Stimulated activated CD8-positive, alpha-beta memory T cell treated with anti-CD3 and anti-CD28 coated beads, Interleukin-7, amount 100 ng/mL, for 4 hours (primary cell): ENCODE measurements at places on chromosomes 12 and 14.

DNA sequence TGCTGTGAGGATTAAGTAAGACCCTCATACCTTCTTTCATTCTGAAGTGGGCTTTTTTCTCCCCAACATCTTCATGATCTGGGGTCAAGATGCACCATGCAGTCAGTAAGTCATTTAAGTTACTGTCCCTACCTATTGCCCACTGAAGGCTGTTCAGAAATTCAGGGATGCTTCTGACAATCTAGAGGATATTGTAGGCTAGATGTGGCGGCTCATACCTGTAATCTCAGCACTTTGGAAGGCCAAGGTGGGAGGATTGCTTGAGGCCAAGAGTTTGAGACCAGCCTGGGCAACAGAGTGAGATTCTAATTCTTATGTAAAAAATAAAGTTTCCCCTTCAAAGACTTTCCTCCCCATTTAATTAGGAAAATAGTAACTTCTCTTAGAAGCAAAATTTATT is 28.7 kb downstream of the PHETA1 start:
- DNase-seq, result no peak

DNA sequence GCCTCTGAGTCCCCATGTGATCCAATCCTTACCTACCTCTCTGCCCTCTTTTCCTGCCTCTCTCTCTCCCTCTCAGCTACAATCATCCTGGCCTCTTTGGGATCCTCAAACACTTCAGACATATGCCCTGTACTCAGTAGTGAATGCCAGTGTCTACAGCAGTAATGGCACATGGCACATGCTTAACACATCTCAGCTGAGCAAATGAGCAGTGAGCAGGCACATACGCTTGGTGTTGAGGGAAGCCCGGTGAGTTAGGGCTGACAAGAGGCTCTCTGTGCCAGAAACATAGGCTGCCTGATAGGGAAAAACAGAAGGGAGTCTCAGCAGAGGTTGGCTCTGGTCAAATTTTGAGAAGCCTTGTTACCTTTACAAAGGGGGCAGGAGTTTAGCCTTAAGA is 409.1 kb downstream of the TMEM132D start:
- no peak for DNase-seq

DNA sequence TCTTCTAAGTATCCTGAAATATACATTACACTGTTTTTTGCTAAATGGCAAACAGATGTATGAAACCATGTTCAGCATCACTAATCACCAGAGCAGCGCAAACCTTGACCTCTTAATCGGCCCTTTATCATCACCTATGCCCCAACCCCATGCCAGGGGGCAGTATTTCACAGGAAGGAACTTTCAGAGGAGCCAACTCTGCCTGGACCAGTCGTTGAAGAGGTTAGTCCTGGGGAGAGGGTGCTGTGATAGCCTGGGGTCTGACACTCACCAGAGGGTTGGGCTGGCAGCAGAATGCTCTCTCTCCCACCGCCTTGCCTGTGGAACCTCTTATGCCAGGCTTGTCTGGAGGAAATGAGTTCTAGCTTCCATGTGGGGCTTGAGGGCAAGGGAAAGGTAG is 411.7 kb downstream of the TMEM117 start:
- DNase-seq, result no peak

- no peak for DNase-seq
Measured at GRCh38 chr12:77001276-77001675, 64.1 kb downstream of the E2F7 start.

- DNase-seq, result peak; percentile 17
Measured at GRCh38 chr12:26097046-26097878, 27.6 kb downstream of the BHLHE41 start.

- DNase-seq, result no peak
Measured at GRCh38 chr12:89710873-89711750, 2.5 kb upstream of the ATP2B1 start.

DNA sequence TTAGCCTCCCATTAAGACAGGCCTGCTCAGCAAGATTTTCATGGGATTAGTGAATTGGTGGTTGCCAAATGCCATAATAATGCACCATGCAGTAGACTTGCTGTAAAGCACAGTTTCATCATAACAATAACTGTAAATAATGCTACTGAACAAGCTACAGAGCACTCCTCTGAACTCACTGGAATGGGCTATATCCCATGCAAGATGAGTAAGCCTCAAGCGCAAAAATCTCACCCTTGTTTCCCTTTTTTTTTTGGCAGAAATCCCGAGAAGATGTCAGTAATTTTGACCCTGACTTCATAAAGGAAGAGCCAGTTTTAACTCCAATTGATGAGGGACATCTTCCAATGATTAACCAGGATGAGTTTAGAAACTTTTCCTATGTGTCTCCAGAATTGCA is 145.9 kb upstream of the HIF1A start:
- no peak for DNase-seq

- DNase-seq, result no peak
Measured at GRCh38 chr12:3537719-3538465, 46.9 kb downstream of the PRMT8 start.

- DNase-seq, result no peak
Measured at GRCh38 chr12:11264501-11264900, 5.0 kb downstream of the PRB3 start.

- no peak for DNase-seq
Measured at GRCh38 chr12:45434094-45434493, 218.2 kb downstream of the ANO6 start.

DNA sequence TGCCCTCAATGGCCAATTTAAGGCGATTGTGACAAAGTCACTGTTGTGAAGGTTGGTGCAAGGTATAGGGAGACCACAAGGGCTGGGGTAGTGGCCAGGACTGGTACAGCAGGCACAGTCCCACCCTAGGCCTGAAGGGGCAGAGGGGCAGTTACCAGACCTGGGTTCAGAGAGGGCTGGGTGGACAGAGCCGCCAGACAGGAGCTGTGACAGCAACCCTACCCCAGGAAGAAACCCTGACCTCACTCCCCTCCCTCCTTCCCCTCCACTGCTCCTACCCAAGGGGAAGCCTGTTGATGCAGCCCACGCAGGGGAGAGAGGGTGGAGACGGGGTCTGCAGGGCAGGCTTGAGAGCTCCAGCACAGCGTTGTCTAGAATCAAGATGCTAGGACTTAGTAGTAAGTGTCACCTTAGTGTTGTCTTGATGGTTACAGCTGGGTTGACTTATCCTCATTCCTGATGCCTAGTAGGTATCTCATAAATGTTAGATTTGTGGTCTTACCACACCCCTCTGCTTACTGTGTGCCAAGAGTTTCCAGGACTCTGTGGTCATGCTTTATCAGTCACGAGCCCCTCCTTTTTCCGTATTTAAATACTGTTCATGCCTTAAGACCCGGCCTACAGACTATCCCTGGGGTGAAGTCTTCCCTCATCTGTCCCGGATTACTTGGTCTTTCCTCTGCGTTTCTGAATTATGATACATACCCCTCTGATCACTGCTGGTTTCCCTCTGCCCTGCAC is 14.4 kb downstream of the EML1 start:
- DNase-seq, result no peak

DNA sequence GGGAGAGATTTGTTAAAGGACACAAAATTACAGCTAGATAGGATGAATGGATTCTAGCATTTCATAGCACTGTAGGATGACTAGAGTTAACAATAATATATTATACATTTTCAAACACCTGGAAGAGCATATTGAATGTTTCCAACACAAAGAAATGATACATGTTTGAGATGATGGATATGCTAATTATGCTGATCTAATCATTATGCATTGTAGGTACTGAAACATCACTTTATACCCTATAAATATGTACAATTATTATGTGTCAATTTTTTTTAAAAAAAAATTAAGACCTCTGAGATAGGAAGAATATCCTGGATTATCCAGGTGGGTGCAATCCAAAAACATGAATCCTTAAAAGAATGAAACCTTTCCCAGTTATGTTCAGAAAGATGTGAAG is 100.3 kb upstream of the CPNE8 start:
- DNase-seq, result no peak

- DNase-seq, result no peak
Measured at GRCh38 chr14:89787525-89787924, 167.0 kb downstream of the EFCAB11 start.
